ENCODE measurements at places on chromosomes 12 and 14.

- peak; percentile 47 for DNase-seq
Observed at GRCh38 chr14:68794851-68795596, 2.2 kb upstream of the ZFP36L1 start.

- DNase-seq = no peak
Observed at GRCh38 chr14:101739446-101740141, 21.9 kb upstream of the PPP2R5C start.

- DNase-seq = no peak
Observed at GRCh38 chr14:92973261-92973797, 50.4 kb downstream of the CHGA start.

- no peak for DNase-seq
Observed at GRCh38 chr12:93722835-93723567, 45.8 kb downstream of the CRADD start.

GRCh38 chr12:111570084-111570961 lies 28.8 kb downstream of the ATXN2 start:
- no peak for DNase-seq

DNA sequence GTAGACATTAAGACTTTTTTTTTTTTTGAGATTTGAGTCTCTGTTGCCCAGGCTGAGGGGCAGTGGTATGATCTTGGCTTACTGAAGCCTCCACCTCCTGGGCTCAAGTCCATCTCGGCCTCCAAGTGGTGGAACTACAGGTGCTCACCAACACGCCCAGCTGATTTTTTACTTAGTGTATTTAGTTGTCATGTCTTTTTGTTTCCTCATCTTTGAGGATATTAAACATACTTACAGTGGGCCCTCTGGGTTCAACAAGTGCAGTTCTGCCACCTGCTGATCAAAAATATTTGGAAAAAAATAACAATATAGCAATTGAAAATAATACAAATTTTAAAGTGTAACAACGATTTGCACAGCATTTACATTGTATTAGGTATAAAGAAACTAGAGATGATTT lies 4.4 kb upstream of the B4GALNT1 start:
- DNase-seq = no peak

GRCh38 chr12:117085318-117085947 lies 13.8 kb downstream of the TESC start:
- no peak for DNase-seq

- DNase-seq = no peak
Observed at GRCh38 chr12:94760786-94761185, 110.4 kb upstream of the TMCC3 start.

DNA sequence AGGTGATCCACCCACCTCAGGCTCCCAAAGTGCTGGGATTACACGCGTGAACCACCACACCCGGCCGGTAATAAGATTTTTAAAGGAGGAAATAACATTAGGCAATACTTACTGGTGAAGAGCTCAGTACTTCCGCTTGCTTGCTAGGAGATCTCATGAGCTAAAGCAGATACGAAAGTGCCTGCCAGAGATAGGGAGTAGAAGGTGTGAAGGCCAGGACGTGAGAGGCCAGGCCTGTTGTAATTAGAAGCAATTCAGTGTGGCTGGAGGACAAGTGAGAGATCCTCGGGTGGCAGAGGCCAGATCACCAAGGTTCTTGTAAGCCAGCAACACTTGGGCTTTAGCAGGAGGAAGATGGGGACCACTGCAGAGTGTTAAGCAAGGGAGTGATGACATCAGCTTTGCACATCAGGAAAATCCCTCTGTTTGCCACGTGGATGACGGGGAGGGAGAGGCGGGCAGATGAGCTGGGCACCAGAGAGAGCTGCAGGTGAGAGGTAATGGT lies 7.6 kb downstream of the TECPR2 start:
- DNase-seq = no peak

DNA sequence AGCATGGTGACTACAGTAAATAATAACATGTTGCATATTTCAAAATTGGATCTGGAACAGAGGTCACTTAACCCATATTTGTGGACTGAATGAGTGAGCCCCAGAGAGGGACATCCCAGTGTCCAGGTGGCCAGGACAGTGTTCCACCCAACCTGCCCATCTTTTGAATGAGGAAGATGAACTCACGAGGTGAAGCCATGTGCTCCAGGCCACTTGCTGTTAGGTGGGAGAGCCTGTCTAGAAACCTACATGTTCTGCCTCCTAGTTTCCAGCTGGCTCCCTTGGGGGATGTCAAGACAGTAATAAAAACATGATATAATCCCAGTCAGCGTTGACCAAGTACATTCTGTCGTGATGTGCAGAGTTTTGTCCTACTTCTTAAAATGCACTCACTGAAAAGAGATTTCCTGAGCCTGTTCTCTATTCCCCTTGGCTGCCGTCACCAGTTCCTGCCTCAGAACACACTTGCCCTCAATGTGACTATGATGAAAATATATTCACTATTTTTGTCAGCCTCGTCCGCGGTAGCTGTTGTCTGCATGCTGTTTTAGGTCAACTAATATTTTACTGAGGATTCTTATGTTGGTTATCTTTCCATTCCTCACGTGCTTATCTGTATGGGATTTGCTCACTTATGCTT lies 25.7 kb downstream of the TSPAN9 start:
- no peak for DNase-seq

DNA sequence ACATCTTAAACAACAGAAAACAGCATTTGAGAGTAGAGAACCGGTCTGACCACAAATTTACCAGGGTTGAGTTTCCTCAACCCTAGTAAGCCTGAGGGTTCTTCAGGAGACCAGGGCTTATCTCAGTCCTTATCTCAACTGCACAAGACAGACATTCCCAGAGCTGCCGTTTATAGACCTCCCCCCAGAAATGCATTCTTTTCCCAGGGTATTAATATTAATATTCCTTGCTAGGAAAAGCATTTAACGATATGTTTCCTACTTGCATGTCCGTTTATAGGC lies 12.3 kb downstream of the TMEM117 start:
- DNase-seq = no peak

- DNase-seq = no peak
Observed at GRCh38 chr14:72617391-72618031, 276.4 kb downstream of the DPF3 start.

DNA sequence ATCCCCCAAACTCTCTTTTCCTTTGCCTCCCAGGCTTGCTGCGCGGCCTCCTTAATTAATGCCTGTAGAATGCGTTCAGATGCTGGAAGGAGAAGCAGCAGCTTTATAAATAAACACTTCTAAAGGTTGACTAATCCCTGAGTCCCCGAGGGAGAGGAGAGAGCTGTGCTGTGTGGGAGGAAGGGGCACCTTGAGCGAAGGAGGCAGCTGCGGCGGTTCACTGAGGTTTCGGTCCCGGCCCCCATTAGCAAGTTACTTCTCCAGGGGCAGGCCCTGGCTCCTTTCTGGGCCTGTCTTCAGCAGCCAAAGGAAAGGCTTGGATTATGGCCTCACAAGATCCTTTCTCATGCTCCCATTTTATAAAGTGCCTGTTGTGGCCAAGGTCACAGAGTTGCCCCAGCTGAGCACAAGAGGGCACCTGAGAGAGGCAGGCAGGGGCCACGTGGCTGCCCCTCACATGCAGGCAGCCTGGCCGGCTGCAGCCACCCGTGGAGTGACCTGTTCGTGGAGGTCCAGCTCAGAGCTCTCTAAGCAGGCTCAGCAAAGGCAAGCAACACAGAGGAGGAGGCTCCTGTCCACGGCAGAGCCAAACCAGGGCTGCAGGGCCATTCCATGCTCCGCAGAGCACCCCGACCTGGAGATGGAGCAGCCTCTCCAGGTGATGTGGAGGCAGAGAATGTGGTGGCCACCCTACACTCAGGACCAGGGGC lies 15.0 kb upstream of the CACNA2D4 start:
- DNase-seq = no peak

- no peak for DNase-seq
Observed at GRCh38 chr12:114441545-114441944, 35.6 kb upstream of the TBX5 start.

DNA sequence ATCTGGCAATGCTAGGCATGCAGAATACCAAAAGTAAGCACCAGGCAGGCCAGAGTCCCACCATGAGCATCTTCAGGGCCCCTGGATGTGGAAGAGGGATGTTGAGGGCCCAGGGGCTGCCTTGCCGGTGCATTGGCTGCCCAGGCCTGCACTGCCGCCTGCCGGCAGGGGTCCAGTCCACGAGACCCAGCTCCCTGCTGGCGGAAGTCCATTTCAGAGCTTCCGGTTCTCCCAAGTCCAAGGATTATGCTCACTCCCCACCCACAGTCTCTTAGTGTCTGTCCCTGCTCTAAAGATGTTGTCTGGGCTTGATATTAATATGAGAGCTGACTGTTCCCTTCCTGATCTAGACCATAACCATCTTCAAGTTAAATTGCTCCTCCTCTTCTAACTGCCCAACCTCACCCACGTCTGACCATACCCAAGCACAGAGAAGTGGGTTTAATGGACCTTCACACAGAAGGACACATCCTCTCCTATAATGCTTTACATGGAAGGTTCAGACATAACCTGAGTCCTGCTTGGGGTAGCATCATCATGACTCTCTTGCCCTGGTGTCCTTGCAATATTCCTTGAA lies 117.4 kb downstream of the DAD1 start:
- DNase-seq = no peak

DNA sequence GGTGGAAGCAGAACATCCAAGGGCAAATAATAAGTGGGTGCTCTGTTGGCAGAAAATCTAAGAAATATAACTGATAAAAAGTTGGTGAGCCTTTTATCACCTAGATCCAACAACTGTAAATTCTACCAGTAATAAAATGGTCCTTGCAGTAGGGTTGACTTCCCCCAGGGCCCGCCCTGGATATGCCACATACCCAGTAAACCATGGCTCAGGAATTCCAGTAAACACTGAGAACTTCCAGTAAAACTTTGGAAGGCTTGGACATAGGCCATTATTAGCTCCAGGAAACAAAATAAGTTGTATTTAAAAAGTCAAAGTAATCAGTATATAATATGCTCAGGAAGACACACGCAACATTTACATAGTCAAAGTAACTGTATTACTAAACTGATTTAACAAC lies 402.2 kb downstream of the BCAT1 start:
- no peak for DNase-seq

DNA sequence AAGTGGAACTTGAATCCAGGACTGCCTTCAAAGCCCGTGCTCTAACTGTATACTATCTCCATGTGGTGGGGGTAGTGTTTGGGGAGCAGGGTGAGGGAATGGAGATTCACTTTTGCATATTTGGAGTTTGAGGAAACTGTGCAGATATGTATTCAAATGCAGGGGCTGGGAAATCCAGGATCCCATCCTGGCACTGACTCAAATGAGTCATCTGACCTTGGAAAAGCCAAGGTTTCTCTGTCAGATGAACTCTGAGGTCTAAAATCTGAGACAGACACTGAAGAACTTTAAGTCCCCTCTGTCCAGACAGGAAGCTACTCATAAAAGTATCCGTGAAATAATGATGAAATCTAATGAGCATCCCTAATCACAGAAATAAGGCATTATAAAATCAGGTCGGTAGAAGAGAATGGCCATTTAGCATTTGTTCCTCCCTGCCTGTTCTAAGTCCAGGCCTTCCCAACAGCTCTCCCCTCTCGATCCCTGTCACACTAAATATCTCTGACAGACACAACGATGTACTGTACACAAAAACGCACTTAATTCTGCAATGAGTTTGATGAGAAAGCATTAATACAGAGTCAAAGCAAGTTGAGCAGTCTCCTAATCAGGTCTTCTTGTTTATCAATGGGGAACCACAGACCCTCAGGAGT lies 14.4 kb downstream of the NIN start:
- DNase-seq = no peak

- DNase-seq = no peak
Observed at GRCh38 chr12:28535216-28535615, 345.0 kb downstream of the CCDC91 start.

DNA sequence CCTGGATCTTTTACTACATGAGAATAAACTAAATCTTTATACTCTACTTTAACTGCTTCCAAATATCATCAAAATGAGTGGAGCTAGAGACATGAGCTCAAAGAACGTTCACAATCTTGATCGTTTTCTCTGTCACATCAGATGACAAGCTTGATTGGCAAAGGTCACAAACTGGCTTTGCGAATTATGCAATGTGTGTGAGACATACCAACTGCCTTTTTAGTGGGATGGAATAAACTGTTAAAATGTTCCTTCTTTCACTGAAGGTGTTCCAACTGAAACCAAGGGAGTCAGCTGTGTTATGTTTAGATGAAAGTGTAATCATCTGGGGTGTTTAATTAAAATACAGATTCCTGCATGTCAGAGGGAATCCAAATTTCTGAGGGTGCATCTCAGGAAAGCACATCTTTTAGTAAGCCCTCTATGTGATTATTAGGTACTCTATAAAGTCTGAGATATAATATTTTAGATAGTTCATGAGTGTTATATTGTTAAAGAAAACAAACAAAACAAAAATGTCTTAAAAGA lies 21.9 kb downstream of the KITLG start:
- no peak for DNase-seq

GRCh38 chr12:23758608-23759007 lies 190.9 kb downstream of the SOX5 start:
- DNase-seq = no peak

- no peak for DNase-seq
Observed at GRCh38 chr14:74019408-74020137, 424 bp downstream of the BBOF1 start.

DNA sequence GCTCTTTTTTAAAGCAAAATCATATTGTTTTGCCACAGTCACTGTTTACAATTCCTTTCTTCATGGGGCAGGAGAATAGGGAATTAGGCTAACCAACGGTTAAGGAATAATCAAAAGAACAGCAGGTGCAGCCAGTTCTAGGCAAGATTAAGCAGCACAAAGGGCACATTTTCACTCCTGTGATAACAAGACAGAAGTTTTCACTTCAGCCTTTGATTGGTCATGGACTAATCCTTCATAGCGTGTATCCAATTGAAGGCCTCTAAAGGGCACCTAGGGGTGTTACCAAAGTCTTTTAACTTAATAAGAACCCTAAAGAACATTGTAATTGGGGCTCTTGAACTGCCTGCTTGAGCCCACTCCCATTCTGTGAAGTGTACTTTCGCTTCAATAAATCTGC lies 206.9 kb upstream of the AMIGO2 start:
- DNase-seq = no peak

DNA sequence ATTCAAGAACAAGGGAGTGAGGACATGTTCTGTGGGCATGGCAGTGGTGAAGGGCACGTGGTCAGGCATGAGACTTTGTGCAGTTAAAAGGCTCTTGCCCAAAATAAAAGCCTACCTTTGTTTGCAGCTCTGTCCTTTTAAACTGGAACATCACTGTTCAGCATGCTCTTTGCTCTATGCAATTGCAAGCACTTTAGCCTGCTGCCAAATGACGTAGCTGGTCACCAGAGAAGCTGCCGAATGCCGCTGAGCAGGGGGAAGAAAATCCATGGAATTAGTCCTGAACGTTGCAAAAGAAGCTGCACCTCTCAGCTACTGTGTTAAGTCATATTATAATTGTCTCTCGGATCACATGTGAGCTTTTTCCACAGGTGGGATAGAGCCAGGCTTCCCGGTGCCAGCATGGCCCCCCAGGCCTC lies 176.3 kb upstream of the DIO2 start:
- DNase-seq = no peak

GRCh38 chr14:95370076-95370475 lies 50.4 kb upstream of the CLMN start:
- no peak for DNase-seq

- DNase-seq = no peak
Observed at GRCh38 chr14:100825713-100826331, at the start of gene MEG3. TSS of gene MEG3 (plus strand) at chr14:100826118.

GRCh38 chr12:911191-911826 lies 38.2 kb downstream of the RAD52 start:
- DNase-seq = no peak

All from Peyer's patch (tissue), 4 donors.